ENCODE measurements at places on chromosomes 13 and 19. TPM values are rescaled to one million over a fixed set of nuclear protein-coding genes. Genes with fewer than 3 reads are reported as not detected.

Gene ETV2
- 0.95 TPM for total RNA-seq

Gene CGB5
- total RNA-seq = not detected

Gene LSM14A
- 122 TPM for total RNA-seq

Gene UBE2L5
- total RNA-seq = not detected

Gene SHANK1
- total RNA-seq = 1.9 TPM

Gene KIR2DL1
- not detected for total RNA-seq

Gene IGSF23
- total RNA-seq = not detected

Gene SHISA2
- total RNA-seq = 2.5 TPM

Gene SMIM44
- total RNA-seq = not detected

Gene LMTK3
- not detected for total RNA-seq

Gene SPIB
- not detected for total RNA-seq

Gene ZSCAN4
- total RNA-seq = not detected

Gene GDF15
- total RNA-seq = 165 TPM

Gene COL4A2
- 792 TPM for total RNA-seq

Gene LHB
- not detected for total RNA-seq

Gene TMEM190
- total RNA-seq = not detected

Gene RNF17
- not detected for total RNA-seq

Gene SIGLEC12
- not detected for total RNA-seq

Gene ZNF709
- 1.4 TPM for total RNA-seq

Gene ZNF626
- total RNA-seq = 7.7 TPM

Gene FPR3
- not detected for total RNA-seq

Gene VSTM2B
- total RNA-seq = not detected

Gene ADGRE1
- not detected for total RNA-seq

Gene CCDC169
- 2.5 TPM for total RNA-seq

Gene KCNN4
- total RNA-seq = 0.35 TPM

Gene SOHLH2
- 0.55 TPM for total RNA-seq

Gene SLITRK1
- not detected for total RNA-seq

Gene SULT2A1
- not detected for total RNA-seq

Gene LONP1
- 95.1 TPM for total RNA-seq

Gene VMAC
- total RNA-seq = 4.7 TPM

Gene VRK3
- total RNA-seq = 36.0 TPM

Gene RASGRP4
- not detected for total RNA-seq

Gene ZNF665
- 1.8 TPM for total RNA-seq

Gene REEP6
- total RNA-seq = 1.5 TPM

Gene IL4I1
- total RNA-seq = 9.1 TPM

Gene KIR2DL3
- total RNA-seq = not detected

Gene SLC39A3
- total RNA-seq = 28.0 TPM

Gene ZNF320
- total RNA-seq = 10.9 TPM

Gene CEACAM1
- total RNA-seq = 2.1 TPM

Gene RGL3
- total RNA-seq = 1.7 TPM

Gene ZIM2
- total RNA-seq = not detected

Gene IRGC
- total RNA-seq = not detected

Gene CGB1
- total RNA-seq = not detected

Gene LSR
- total RNA-seq = 1.0 TPM

Gene AMH
- 7.5 TPM for total RNA-seq

Gene ZNF761
- total RNA-seq = 7.3 TPM

Gene ATP11A
- total RNA-seq = 88.1 TPM

Gene PCDH9
- total RNA-seq = 5.2 TPM

Gene UHRF1
- total RNA-seq = 70.8 TPM

Gene KCTD4
- not detected for total RNA-seq

Gene ZNF91
- 17.0 TPM for total RNA-seq

Gene SRRM5
- total RNA-seq = 0.32 TPM
